ENCODE measurements at places on chromosomes 4 and X.
A peak's percentile ranks its signal among the peaks of the same experiment; 100 is the strongest.

DNA sequence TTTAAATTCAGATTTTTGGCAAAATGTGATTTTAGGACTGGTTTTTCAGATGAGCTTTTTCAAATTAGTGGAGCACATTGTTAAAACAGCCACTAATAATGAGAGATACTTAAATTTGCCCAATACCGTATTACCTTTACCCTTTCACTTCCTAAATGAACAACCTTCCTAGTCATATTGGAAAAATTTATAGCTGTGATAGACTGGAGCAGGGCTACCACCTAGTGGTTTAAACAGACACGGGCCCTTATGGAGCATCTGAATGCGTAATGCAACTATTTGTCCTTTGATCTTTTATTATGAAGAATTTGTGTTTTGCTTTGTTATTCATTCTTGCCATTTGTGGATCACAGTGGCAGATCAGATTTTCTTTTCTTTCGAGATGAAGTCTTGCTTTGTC, 72.7 kb downstream of the KDM6A start:
- no peak for DNase-seq

DNA sequence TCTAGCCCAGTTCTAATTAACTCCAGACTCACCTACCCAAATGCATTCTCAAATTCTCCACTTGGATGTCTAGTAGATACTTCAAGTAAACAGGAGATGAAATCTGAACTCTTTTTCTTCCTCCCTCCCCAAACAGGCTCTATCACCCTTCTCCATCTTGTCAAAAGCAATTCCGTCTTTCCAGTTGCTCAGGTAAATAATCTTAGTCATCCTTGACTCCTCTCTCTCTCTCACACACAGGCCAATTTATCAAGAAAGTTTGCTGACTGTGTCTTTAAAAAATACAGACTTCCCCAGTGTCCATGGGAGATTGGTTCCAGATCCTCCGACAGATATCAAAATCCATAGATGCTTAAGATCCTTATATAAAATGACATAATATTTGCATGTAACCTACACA, 12.9 kb downstream of the TXK start:
- DNase-seq, result no peak

DNA sequence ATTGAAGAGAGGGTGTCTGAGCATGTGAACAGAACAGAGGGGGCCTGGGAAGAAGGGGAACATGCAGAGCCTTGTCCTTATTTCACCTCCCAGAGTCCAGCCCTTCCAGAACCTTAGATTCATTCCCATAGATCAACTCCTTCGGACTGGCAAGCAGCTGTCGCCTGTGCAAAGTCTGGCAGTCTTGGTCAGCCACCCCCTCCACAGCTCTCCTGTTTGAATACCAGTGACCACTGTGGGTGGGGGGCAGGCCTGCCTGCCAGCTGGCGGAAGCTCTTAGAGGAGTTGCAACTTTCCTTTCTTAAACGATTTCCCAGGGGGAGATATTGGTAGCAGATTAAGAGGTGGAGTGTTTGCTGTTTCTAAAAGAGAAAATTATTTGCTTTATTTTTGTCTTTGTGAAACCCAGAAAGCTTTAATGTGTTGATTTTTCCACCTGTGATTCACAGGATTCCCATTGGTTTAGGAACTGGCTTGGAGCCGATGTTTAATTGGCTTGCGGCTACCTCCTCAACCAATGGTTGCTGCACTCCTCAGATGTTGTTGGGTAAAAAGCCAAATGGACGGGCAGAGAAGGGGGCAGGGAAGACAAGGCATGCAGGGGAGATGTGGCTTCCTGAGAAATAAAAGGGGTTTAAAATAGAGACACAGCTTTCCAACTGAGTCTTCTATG, 62.2 kb upstream of the PRPS1 start:
- DNase-seq, result peak; percentile 4

GRCh38 chrX:1027680-1028079, 184.8 kb downstream of the CRLF2 start:
- DNase-seq, result no peak

DNA sequence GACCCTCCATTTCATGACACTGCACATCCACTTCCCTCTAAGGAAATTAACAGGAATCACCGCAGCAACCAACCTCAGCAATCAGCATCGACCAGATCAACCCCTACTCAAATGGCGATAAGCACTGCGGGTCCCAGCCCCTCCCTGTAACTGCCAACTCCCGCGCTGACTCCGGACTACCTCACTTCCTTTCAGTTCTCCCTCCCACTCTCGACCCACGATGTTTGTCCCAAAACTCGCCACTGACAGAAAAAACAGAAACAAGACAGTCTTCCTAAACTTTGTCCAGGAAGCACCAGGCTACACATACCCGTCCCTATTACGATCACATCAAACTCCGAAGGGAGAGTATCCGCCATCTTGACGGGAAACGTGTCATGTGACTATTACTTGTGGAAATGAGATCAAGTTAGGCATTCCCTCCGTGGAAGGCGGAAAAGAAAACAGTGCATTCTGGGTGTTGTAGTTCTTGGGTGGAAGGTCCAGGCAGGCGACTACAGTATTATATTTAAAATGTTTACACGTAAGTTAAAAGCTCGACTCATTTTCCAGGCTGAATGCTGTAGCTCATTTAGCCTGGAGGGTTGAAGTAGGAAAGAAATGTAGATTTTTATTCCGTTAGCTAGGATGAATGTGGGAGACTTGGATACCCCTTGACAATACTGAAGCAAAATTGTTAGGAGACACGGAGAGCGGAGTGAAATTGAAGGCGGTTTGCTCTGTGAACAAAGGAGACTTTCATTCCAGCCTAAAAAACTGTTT, at the start of gene CHM:
Gene CHM (minus strand): TSS at position 385 of the 762 bp plus-strand sequence. CDS start 26 bp downstream, at position 359.
- DNase-seq, result no peak

DNA sequence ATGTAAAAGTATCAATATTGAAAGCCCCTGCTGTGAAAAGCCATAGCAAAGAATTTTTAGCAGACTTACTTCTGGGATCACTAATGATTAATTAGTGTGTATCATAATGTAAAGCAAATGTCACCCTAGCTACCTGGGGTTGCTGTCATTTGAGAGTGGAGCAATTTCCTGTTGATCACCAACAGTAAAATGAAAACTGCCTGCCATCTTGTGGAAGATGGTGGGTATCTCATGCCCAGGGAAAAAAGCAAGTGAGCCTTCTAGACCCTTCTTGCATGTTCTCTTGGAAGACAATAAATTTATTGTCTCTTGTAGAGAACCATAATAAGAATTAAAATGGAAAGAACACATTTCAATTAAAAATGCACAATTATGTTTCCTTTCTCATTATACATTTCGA, 360.2 kb downstream of the ZIC3 start:
- DNase-seq, result no peak

- no peak for DNase-seq
These were observed 50.5 kb downstream of the ENOPH1 start for GRCh38 chr4:82480771-82481505.

GRCh38 chr4:41693629-41694028, 54.9 kb downstream of the PHOX2B start:
- DNase-seq, result peak; percentile 63

- DNase-seq, result peak; percentile 35
These were observed 5.3 kb downstream of the ASB11 start for GRCh38 chrX:15310117-15310516.

DNA sequence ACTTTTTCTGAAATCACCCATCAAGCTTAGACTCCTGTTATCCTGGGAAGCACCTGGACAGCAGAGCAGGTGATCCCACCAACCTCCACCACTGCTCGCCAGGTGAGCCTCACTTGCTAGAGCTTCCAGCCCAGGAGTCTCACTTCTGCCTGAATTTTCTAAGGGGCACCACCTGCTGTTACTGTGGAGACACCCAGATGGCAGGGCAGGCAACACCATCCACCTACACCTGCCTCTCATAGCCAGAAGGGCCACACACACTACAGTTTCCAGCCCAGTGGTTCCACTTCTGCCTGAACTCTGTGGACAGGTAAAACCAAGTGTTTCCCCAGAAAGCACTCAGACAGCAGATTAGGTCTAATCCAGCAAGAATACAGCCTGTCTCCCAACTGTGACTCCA, 262.0 kb downstream of the ARAP2 start:
- no peak for DNase-seq

GRCh38 chr4:176198316-176198903, 3.0 kb upstream of the SPATA4 start:
- no peak for DNase-seq

- DNase-seq, result no peak
These were observed 44.3 kb downstream of the IL21 start for GRCh38 chr4:122576261-122577188.

DNA sequence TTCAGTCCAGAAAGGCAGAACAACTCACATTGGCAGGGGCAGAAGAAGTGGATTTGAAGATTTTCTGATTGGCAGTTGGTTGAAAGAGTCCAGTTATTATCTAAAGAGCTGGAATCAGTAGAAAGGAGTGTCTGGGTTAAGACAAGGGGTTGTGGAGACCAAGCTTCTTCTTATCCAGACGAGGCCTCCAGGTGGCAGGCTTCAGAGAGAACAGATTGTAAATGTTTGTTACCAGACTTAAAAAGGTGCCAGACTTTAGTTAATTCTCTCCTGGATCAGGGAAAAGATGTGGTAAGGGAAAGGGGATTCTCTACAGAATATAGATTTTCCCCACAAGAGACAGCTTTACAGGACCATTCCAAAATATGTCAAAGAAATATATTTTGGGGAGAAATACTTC, 36.7 kb upstream of the TLR3 start:
- DNase-seq, result no peak

DNA sequence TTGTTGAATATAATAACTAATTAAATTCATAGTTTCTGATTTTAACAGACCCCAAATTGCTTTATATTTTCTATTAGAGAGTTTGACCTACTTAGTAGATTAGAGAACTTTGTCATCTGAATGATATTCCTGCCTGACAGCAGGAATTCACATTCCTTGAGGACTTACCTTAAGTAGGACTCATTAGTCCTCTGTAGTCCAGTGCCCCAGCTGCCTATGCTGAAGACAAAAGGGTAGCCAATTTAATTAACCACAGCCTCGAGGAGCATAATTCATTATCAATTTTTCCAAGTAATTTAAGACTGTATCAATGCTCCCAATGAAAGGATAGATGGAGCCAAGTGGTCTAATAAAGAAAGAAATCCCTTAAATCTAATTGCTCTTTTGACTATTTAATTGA, 1405.0 kb upstream of the IGFBP7 start:
- DNase-seq, result no peak

GRCh38 chr4:164956766-164957643, 20.5 kb downstream of the TRIM61 start:
- peak; percentile 32 for DNase-seq

GRCh38 chrX:150982235-150982787, 824 bp upstream of the HMGB3 start:
- no peak for DNase-seq

GRCh38 chrX:85309717-85310116, 65.9 kb downstream of the ZNF711 start:
- DNase-seq, result no peak

- DNase-seq, result no peak
These were observed 23.5 kb downstream of the NDP start for GRCh38 chrX:43949669-43950068.

DNA sequence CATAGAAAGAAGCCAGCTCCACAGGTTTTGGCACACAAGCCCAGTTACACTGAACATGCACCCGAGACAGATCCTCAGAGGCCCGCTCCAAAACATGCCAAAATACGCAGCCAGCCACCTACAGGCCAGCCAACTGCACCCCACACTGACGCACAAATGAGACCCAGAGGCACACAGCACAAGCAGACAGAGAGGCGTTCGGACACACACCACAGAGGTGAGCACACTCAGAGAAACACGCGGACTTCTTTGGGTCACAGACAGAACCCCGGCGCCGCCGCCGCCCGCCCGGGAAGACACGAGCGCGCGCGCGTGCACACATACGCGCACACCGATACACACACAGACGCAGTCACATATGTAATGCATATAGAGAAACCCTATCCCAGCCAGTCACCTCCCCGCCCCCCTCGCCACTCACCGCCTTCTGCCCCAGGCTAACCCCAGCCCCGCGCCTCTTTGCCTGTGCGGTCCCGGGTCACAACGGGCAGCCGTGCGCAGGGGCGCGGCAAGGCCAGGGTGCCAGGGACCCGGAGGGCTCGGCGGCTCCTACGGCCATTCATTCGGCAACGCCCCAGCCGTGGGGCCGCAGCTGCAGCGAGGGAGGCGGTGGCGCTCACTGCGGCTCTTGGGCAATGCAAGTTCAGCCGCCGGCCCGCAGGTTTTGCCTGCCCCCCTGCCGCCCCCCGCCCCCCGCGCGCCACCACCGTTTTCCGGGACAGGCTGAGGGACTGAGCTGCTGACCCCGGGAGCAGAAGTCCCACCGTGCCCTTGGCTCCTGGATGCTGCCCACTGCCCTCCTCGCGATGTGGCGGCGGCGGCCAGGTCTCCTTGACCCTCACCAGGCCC, 553 bp downstream of the SEPTIN6 start:
- DNase-seq, result no peak

DNA sequence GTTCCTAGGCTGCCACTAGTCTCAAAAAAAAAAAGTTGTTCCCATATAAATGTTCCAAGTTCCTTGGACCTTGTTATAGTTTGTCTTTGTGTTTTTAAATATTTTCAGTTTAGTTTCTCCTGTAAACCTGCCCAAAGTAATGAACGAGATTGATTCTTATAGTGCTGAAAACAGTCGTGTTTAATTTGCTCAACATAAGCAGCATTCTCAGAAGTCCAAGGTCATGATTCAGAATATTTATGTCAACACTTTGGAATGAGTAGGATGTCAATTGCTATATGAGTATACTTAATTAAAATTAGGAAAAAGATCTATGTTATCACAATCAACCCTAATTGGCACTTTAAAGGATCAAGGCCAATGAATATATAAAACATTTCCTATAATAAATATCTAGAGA, 510.9 kb downstream of the PPP4R3C start:
- no peak for DNase-seq

DNA sequence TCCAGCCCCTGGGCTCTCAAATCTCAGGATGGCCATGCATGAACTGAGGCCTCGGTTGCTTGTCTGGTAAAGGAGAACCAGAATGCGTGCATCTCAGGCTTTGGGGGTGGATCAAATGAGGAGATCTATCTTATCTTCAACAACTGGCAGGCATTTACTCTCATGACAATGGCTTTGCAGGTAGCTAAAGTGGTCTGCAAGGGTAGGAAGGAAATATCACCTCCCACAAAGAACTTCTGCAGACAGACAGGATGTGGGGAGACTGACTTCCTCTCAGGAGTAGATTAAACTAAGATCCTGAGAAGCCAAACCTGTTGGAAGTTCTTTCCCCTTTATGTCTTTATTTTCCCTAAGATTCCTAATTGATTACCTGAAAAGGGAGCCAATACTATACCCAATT, 7.8 kb downstream of the LDB2 start:
- no peak for DNase-seq

Data from NCI-H2081 treated with DMSO at 0.1 percent for 48 hours (cell line).